ENCODE measurements at places on chromosomes 16 and 17.

DNA sequence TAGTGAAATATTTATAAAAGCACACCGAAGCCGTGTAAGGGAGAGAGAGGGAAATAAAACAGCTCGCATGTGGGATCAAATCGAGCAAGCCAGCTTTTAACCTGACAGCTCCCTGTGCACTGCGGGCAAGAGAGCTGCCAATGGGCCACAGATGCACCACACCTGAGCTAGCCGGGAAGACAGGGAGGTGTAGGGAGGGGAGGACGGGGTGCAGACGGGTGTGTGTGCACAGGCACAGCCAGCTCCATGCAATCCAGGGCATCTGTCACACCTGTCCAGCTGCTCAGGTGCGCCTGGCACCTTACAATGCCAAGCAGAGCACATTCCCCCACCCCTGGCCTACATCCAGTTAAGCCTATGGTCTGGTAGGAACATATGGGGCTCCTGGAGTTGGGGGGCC, 70.0 kb downstream of the C16orf78 start:
- DNase-seq, result no peak

GRCh38 chr17:51951741-51952140, 206.8 kb downstream of the CA10 start:
- no peak for DNase-seq

DNA sequence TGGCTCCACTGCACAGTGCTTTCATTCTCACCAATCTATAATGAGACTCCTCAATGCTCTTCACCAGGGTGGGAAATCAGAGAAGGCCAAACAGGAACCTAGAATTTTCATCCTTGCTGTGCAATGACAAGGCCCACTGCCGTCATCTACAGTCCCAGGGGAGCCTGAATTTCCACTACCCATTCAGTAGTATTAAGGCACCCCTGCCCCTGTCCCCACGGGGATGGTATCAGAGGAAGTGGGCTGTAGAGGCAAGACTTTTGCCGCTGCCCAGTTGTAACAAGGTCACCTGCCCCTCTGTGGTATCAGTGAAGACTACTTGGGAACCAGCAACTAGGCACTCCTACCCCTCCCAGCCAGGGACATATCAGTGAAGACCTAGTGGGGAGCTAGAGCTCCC, 104.5 kb downstream of the C16orf78 start:
- DNase-seq, result no peak

- DNase-seq, result no peak
These were observed 3.6 kb upstream of the GSDMB start for GRCh38 chr17:39922006-39922405.

- no peak for DNase-seq
These were observed 3.5 kb downstream of the SLC47A1 start for GRCh38 chr17:19537111-19537510.

DNA sequence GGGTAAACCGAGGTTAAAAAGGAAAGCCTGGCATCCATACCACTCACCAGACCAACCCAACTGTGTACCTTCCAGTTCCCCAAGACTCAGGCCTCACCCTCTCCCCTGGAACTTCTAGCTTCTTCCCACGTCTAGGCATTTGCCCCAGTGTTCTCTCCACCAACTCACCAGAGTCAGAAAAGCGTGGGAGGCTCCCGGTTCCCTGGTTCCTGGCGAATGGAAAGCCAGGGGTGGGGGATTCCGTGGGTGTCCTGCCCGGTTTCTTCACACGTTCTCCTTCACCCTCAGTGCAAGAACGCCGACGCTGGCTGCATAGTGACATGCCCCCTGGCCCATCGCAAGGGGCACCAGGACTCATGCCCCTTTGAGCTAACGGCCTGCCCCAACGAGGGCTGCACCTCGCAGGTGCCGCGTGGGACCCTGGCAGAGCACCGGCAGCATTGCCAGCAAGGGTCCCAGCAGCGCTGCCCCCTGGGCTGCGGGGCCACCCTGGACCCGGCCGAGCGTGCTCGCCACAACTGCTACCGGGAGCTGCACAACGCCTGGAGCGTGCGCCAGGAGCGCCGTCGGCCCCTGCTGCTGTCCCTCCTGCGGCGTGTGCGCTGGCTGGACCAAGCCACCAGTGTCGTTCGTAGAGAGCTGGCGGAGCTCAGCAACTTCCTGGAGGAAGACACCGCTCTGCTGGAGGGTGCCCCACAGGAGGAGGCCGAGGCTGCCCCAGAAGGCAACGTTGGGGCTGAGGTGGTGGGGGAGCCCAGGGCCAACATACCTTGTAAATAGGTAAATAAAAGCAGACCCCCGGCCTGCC, 1.7 kb downstream of the RNF151 start:
- DNase-seq, result no peak

DNA sequence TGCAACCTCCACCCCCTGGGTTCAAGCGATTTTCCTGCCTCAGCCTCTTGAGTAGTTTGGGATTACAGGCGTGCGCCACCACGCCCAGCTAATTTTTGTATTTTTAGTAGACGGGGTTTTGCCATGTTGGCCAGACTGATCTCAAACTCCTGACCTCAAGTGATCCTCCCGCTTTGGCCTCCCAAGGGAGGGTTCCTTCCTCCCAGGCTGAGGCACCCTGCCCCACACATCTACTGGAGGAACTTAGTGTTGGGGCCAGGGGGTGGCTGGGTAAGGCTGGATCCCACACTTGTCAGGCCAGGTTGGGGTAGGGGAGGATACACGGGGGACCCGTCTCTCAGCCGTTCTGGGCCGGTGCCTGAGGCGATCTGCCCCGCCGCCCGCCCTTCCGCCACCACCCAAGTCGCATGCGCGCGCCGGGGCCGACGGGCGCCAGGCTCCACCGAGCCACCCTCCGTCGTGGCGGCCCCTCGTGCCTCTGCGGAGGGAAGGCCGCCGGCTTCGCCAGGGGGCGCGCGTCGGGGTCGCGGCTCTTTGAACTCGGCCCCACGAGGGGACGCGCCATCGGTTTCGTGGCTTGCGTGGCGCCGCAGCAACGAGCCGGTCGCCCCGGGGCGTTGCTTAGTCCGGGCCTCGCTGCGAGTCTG, 15.9 kb downstream of the GRB7 start:
- DNase-seq, result peak; percentile 67

DNA sequence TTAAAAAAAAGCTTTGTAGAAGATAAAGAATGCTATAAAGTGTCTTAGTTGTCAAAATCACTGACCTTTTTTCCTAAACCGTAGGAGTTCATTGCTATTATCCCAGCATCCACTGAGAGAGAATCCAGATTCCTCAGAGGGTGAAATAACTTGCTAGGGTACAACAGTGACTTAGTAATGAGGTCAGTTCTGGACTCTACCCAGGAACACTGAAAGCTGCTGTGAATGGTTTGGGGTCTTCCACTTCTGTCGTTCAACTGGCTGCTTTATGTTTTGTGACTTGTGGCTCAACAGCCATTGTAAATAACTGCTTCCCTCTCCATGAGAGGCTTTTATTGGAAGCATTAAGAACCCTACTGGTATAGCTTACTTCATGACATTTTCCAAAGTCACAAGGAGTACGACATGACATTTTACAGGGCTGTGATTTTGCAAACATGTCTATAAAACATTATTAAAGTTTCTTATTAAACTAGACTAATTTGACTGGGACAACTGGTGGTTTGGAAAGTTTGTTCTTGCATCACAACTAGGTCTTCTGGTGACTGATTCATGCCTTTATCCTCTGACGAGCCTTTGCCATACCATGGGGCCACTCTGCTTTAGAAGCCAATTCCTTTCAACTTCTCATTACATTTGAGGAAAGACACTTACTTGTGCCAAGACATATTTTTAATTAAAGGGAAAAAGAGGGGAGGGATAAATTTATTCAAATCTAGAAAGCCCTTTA, 92.2 kb upstream of the CDH11 start:
- no peak for DNase-seq

DNA sequence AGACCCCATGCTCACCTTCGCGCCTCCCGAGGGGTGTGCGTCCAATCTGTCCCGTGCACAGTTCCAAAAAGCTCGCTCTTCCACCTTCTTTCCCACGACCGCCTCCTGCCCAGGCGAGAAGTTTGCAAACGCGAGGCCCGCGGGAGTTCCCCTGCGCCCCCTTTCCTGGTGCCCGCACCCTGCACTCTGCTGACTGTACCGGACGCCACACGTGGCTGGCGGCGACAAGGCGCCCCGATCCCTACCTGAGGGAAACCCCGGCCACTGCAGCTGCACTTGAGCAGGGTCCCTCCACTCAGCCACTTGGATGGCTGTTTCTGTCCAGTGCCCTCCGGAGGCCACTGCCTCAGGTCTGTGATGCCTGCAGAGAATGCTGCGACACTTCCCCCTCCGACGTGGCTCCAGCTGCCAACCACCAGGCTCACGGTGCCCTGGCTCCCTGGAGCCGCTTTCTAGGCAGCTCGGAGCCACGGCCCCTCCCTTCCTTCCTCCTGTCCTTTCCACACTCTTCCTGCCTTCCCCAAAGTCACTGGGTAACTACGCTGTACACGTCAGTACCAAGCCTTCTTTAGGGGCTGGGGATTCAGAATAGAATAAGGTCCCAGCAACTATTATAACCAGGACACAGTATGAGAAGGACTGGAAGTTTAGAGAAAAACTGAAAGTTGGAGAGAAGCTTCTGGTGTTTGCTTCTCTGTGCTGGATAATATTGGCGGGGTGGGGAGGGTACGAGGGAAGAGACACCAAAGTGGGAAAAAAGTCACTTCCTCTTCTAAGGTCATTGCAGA, at the start of gene MLKL:
Gene MLKL (minus strand): TSS at position 425 of the 788 bp plus-strand sequence. CDS start 5,105 bp downstream, outside the sequence.
- peak; percentile 58 for DNase-seq

GRCh38 chr17:63775420-63775819, 1.4 kb downstream of the DDX42 start:
- DNase-seq, result no peak

GRCh38 chr17:20935740-20936139, 107.1 kb downstream of the USP22 start:
- no peak for DNase-seq

GRCh38 chr16:11253009-11253994, 2.7 kb downstream of the SOCS1 start:
- DNase-seq, result peak; percentile 58

GRCh38 chr17:67283731-67284516, 38.9 kb upstream of the HELZ start:
- no peak for DNase-seq

DNA sequence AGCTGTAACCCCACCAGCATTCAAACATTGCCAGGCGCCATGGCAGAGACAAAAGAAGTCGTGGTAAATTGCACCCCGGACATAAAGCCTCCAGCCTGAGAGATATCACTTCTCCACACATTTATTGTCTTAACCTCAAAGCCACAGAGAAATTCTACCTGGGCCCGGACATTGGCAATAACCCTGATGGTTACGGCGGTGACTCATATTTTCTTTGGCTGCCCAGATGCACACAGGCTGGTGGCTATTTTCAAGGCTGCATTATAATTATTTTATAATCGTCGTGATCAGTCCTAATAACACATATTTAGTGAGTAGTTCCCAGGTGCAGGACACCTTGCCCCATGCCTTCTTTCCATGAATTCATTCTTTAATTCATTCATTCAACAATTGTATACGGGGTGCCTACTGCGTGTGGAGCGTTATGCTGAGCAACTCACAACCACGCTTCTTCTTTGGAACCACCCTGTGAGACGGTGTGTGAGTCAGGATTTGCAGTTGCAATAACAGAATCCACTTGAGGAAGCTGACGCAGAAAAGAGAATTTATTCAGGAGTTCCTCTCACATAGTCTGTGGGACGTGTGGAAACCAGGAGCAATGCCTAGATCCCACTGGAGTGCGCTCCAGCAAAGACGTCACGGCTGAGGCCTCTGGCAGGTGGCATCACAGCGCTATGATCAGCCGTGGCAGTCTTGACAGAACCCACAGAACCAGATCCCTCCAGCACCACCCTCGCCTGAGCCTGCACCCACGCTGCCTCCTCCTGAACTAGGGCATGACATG, 245.7 kb downstream of the FOXL1 start:
- DNase-seq, result no peak

- no peak for DNase-seq
These were observed 16.4 kb downstream of the GID4 start for GRCh38 chr17:18055597-18055996.

DNA sequence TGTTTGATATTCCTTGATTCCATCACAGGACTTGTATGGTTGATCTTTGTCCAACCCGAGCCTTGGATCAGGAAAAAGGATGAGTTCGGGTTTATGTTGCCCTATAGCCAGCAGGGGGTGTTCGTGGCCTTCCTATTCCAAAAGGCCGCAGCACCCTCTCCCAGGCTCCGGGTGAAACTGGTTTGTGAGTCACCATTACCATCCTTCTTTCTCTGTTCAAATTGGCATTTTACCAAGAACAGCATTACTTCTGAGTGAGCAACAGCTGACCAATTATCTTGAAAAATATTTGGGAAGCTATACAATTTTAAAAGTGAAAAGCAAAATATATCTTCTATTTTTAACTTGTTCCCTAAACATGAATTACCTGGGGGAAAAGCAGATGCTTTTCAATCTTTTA, 24.3 kb upstream of the KRT20 start:
- peak; percentile 61 for DNase-seq

GRCh38 chr16:55359946-55360345, 35.9 kb downstream of the IRX6 start:
- DNase-seq, result no peak

DNA sequence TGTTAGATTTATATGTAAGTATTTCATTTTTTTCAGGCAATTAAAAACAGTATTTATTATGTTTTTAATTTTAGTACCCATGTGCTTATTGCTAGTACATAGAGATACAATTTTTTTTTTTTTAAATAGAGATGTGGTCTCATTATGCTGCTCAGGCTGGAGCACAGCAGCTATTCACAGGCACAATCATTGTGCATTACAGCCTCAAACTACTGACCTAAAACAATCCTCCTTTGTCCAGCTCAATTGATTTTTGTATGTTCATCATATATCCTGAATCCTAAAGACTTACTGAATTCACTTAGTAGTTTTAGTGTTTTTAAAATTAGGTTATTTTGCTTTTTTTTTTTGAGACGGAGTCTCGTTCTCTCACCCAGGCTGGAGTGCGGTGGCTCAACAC, 26.3 kb downstream of the SPECC1 start:
- DNase-seq, result no peak

DNA sequence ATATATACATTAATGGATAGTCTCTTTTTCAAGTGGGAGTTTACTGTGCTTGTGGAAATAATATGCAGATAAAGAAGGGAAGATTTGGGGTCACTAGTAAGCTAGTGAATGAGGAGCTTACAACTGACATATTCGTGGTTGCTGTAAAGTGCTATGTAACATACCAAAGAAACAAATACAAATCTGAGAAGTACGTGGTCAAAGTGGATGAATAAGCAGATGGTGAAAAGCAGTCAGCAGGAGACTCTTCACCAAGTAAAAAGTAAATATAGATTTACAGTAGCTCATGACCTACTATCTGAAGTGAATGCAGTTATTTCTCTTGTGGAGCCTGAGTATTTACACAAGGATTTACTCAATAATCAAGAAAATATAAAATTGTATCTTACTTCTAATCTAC, 136.6 kb upstream of the ELAC2 start:
- no peak for DNase-seq

DNA sequence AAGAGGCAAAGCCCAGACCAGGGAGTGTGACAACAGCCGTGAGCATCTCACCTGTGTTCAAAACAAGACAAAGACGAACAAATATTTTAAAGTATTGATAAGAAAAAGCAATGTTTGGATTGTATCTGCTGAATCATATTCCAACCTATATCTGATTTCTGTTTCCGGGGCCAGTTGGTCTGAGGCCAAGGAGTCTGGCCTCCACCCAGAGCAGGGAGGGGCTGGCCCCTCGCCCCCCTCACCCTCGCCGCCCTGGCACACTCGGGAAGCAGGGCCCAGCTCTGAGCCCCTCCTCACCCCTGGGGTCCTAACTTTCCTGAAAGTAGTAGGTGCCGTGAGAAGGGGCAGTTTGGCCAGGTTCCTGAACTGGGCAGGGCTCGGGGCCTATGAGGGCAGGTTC, 48.0 kb downstream of the ACTG1 start:
- no peak for DNase-seq

All from CD8-positive, alpha-beta T cell (primary cell).